ENCODE measurements at places on chromosomes 2 and 18. TPM values are rescaled to one million over a fixed set of nuclear protein-coding genes. Genes with fewer than 3 reads are reported as not detected.

GRCh38 chr2:200608341-200609027 lies 22.7 kb downstream of the AOX1 start:
- DNase-seq = no peak

COL4A4 gene
- 1.5 TPM for total RNA-seq

MAL gene
- not detected for total RNA-seq

DNA sequence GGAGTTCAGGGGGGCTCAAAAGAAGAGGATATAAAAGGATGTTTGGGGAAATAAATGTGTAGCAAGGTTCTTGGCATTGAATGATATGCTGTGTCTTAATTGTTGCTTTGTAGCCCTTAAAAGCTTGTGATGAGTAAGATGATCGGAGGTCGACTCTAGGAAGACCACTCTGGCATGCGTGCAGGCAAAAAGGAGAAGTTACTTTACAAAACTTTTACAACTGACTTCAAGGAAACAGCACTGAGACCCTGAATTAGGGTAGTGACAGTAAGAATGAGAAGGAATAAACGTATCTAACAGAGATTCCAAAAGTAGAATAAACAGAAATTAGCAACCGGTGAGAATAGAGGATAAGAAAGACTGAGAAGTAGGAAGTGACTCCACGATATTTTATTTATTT lies 228.7 kb upstream of the TANK start:
- DNase-seq = no peak

DNA sequence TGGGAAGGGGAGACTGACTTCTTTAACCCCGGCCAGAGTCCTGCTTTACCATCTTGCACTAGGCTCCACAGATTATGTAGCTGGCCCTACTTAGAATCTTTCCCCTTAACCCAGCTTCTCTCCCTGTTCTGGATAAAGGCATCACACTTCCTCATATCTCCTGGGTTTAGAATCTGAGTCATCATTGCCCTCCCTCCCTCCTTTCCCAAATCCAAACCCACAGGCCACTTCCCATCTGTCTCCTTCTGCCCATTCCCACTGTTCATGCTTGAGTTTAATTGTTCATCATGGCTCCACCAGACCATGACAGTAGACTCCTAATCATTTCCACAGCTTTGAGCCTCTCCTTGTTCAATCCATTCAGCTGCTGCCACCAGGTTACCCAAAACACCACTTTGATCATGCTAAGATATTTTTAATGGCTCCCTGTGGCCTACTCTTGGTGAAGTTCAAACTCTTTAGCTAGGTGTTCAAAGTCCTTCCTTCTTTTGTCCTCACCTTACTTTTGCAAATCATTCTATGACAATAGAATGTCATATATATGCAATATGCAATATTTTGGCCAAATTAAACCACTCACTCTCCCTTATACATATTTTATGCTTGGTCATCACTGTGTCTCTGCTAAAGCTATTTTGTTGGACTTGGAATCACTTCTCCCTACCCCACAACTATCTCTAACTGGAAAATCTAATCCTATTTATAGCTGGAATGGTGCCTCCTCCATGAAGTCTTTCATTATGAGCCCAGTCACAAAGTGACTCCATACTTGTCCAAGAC lies 5.5 kb downstream of the PDE11A start:
- DNase-seq = no peak
